Fibroblast of lung (primary cell): ENCODE measurements at places on chromosomes 2 and 18. TPM values are rescaled to one million over a fixed set of nuclear protein-coding genes. Genes with fewer than 3 reads are reported as not detected.

Gene TBR1
- total RNA-seq: not detected in 2 replicates

Gene PROKR1
- total RNA-seq: not detected in 2 replicates

Gene SOX11
- total RNA-seq: 0.99 and 2.1 TPM in 2 replicates

Gene SDC1
- total RNA-seq: 17.5 and 56.8 TPM in 2 replicates

Gene MC2R
- not detected in 2 replicates for total RNA-seq

Gene SCN3A
- total RNA-seq: 0.26 and 0.33 TPM in 2 replicates

Gene UGT1A3
- total RNA-seq: not detected in 2 replicates

Gene PRSS56
- not detected in 2 replicates for total RNA-seq

Gene ADI1
- 22.1 and 41.9 TPM in 2 replicates for total RNA-seq
